ENCODE measurements at places on chromosomes 7 and 10.

DNA sequence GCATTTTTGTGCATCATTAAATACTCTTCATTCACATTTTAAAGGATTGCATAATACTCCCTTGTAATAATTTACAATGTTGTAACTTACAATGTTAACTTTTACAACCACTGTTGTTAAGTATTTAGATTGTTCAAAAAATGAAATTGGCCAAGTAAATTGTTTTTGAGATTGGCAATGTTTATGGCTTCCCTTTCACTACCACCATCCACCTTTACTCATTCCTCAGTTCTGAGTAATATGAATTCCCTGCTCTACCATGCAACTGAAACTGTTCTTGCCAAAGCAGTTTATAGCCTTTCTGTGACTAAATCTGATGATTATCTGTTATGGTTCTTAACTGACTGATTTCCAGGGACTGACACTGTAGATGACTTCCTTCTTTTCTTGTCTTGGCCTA is 80.5 kb upstream of the TMEM106B start:
- DNase-seq = no peak

GRCh38 chr7:73960548-73960947 is 67.4 kb upstream of the ELN start:
- no peak for DNase-seq

GRCh38 chr7:149462101-149462520 is 1.2 kb upstream of the ZNF777 start:
- no peak for DNase-seq

GRCh38 chr10:6009961-6010360 is 32.6 kb upstream of the IL15RA start:
- DNase-seq = no peak

DNA sequence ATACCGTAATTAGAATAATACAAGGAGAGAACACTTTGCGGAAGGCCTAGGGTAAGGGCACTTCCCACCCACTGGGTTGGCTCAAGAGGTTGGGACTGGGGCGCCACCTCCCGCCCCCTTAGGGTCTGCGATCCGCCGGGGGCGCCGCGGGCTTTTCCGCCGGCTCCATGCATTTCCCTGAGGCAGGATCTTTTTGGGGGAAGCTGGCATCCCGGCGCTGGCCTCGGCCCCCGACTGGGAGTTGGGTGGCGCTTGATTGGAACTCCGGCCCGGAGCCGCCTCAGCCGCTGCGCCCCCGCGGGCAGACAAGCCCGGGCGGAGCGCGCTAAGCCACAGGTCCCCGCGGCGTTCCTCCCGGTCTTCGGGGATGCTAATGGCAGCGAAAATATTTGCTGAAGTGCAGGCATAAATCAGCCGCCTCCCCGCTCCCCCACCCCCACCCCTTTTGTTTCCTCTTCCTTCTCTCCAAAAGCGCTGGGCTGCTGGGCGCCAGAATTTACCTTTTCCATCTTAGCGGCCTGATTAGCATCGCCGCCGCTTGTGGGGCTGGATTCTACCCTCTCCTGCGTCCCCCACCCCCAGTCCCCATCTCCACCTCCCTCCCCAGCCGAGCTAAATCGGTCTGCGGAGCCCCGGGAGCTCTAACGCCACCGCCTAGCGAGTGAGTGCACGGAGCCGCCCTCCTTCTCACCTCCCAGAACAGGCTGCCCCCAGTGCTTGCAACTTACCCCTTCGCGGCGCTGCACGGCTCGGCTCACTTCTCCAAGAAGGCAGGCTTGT is 5.1 kb downstream of the UNC5B start:
- DNase-seq = no peak

DNA sequence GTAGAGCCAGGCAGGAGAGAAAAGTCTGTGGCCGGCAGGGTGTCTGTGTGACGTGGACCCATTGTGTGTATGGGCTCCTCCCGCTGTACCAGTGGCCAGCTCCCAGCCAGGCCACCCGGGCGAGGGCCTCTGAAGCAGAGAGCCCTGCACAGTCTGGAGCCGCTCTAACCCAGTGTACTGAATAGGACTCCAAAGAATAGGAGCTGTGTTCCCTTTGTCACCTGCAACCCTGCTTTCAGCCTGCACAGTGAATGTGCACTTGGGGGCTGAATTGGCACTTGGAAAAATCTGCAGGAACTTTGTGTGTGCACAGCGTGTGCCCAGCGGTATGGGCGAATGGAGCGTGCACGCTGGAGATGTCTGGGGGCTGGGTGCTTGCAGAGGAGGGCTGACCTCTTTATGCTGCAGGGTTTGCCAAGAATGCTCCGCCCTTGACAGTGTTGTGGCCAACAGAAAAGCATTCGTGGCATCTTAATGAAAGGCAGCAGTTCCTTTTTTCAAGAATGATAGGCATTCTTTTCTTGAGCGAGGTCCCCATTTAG is 216.2 kb downstream of the AUTS2 start:
- no peak for DNase-seq

- no peak for DNase-seq
These were observed 123.1 kb downstream of the NRBF2 start for GRCh38 chr10:63256009-63256773.

- DNase-seq = no peak
These were observed 80.8 kb downstream of the PPP1R17 start for GRCh38 chr7:31767686-31768358.

- DNase-seq = no peak
These were observed 25.9 kb downstream of the ST8SIA6 start for GRCh38 chr10:17428351-17429097.

DNA sequence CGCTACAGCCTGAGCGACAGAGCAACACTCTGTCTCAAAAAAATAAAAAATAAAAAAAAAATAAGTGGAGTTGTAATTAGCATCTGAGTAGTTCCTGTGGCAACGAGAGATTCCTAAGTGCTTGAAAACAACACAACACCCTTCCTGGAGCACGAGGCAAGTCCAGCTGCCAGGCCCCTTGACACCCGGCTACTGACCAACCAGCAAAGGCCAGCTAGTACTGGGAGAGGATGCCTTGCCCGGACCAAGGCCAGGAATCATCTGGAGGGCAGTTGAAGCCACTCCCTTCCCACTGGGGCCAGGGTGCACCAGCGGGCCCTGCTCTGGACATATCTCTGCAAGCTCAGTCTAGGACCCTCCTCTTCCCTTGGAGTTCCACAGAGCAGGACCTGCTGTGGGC is 536 bp downstream of the C10orf105 start:
- no peak for DNase-seq
